ENCODE measurements at places on chromosomes 1 and 21.

- no peak for DNase-seq
Observed at GRCh38 chr1:214154596-214155292, 126.2 kb upstream of the SMYD2 start.

DNA sequence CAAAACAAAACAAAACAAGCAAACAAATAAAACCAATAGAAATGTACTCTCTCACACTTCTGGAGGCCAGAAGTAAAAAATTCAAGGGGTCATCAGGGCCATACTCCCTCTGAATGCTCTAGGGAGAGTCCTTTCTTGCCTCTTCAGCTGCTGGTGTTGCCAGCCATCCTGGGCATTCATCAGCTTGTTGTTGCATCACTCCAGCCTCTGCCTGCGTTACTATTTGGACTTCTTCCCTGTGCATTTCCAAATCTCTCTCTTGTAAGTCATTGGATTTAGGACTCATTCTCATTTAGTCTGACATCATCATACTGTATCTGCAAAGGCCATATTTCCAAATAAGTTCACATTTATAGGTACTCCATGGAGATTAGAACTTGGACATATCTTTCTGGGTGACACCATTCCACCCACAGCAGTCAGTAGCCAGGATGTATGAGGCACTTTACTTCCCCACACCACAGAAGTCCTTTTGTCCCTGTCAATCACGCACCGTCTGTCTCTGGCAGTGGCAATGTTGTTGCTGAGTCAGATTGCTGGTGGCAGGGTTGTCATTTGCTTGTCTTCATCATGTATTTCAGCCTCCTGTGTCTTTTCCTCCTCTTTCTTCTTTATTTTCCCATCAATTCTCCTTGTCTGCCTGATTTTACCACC, 151.0 kb upstream of the KCNJ6 start:
- no peak for DNase-seq

DNA sequence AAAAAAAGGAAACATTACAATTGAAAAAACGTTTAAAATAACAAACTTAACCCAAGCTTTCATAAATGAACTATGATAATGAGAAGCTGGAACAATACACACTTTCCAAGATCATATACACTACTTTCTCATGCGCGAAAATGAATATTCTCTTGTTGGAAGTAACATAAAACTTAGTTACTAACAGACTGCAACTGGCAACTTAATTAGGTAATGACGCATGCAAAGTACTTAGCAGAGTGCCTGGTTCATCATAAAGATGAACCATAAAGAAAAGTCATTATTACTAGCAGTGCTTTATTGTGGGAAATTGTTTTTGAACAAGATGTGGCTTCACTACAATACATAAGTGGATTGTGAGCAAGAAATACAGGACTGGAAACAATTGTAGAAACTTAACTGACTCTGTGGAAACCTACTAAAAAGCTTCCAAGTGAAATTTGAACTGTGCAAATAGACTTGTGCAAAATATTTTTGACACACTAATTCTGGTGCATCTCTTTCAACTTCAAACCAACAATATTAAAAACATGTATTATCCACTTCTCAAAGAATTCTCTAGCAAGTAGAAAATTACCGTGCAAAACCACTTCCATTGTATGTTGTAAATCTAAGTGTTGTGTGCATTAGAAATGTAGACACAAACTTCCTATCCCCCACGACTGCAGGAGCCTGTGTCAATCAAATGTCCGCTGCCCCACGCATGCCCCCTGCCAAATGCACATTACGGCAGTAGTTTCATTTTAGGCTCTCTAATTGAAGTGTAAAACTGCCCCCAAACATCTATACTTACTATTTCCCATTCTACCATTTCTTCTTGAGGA, 2.0 kb downstream of the ARHGAP29 start:
- no peak for DNase-seq

- no peak for DNase-seq
Observed at GRCh38 chr1:35587736-35588135, 14.6 kb downstream of the TFAP2E start.

GRCh38 chr21:45130324-45130774, 56.0 kb downstream of the ADARB1 start:
- no peak for DNase-seq

GRCh38 chr1:245118806-245119205, 36.0 kb upstream of the KIF26B start:
- DNase-seq, result no peak

DNA sequence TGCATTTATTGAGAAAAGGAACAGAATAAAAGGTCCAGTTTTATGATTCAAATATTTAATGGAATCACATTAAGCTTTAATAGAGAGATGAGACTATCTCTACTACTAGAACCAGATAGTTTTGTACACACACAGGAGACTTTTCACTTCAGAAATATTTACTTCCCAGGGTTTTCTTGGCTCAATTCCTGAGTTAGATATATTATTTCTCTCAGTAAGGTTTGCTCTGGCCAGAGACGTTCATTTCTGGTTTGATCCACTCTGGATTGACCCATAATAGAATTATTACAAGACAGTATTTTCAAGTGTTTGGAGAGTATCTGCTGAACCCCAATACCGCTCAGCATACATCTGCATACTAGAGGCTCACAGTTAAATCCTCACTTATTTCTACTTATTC, 1.3 kb upstream of the RCOR3 start:
- DNase-seq, result no peak

GRCh38 chr21:38384238-38384560, 114.1 kb downstream of the ERG start:
- no peak for DNase-seq

- no peak for DNase-seq
Observed at GRCh38 chr1:6241887-6242740, 1.9 kb upstream of the HES3 start.

DNA sequence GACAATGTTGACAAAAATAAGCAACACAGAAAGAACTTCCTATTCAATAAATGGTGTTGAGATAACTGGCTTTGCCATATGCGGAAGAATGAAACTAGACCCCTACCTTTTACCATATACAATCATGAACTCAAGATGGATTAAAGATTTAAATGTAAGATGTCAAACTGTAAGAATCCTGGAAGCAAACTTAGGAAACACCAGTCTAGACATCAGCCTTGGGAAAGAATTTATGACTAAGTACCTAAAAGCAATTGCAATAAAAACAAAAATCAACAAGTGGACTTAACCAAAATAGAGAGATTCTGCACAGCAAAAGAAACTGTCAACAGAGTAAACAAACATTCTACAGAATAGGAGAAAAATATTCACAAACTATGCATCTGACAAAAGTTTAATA, 16.1 kb upstream of the CLDN8 start:
- DNase-seq, result no peak

DNA sequence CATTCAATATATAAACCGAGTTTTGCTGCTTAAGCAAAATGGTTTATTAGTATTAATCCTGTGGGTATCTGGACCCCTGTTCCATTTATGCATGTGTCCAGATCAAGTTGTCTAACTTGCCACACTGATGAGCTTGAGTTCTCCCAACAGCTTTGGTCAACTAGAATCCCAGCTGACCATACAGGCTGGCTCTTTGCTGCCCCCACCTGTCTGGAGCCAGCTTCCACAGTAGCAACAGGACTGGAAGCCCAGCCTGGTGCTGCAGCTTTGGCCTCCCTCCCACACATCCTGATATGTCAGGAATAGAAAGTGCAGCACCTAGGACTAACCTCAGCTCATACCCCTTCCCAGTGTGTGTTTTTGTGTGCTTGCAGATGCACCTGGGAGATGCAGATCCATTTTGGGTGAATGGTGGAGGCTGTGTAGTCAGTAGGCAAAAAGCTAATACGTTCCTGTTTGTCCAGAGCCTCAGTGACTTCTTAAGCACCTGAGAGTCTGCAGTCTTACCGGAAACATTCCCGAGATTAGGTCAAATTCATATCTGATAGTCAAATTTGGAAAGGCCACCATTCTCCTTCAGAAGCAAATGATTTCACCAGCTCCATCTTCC, 40.9 kb upstream of the BEND5 start:
- DNase-seq, result no peak

GRCh38 chr1:45934947-45935346, 131.5 kb downstream of the MAST2 start:
- no peak for DNase-seq

GRCh38 chr1:9721606-9722377, 70.3 kb downstream of the PIK3CD start:
- DNase-seq, result no peak

DNA sequence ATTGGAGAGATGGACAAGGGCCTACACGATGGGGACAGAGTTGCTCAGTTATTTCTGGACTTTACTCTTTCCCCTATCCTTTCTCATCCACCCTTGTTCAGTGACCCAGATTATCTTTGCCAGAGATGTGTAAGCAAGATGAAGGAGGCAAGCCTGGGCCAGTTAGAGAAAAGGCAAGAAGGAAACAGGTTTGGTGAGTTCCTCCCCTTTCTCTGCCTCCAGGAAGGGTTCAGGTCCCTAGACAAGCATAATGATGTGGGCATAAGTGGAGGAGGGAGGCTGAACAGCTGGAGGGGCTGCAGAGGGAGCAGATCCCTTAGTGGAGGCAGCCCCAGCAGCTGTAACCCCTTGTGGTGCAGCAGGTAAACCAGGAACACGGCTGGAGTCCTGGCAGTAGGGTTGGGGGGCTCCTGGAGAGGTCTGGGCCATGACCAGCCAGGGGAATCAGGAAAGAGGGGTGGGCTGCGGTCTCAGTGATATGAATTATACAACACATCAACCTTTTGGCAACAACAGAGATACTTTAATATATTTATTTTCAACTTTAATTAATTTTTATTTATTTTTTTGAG, 9.2 kb upstream of the CDC42 start:
- no peak for DNase-seq

DNA sequence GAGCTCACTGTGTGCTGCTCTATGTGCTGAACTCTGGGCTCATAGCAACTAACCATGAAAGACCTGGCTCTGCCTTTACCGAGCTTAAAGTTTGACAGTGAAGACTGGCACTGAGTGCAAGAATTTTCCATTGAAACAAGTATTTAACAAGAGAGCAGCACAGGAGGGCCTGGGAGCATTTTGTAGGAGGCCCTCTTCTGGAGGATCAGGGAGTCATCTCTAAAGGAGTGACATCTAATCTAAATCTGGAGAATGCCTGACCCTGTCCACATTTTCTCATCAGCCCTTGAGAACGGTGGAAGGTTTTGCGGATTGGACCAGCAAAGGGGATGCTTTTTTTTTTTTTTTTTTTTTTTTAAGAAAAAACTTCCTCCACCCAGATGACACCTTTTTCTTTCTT, 150.8 kb downstream of the ROR1 start:
- DNase-seq, result no peak

DNA sequence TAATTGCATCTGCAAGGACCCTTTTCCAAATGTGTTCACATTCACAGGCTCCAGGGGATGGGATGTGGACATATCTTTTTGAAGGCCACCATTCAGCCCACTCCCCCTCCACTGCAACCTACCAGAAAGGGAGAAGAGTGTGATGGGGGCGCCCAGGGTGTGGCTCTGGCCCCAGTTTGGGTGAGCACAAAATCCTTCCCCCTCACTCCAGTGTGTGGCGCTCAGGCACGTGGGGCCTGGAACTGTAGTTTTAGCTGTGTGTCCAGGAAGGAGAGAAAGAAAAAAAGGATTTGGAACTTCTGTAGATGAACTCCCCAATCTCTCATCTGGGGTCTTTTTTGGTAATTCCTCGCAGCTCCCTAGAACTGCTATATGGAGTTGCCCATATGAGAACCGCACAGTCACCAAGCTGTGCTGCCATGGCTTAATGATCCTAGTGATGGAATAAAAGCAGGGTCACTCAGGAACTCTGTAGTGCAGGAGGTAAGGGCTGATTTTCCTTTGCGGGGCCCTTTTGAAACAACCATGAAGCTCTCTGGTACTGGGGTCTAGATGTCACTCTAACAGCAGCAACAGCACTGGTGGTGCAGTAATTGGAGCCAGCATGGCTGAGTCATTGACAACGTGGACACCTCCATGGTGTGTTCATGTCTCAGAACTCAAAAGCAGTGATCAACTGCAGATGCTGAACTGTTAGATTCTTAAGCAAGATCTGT, 17.0 kb downstream of the AGT start:
- DNase-seq, result no peak

GRCh38 chr1:230250666-230251065, 175.5 kb downstream of the PGBD5 start:
- DNase-seq, result no peak

DNA sequence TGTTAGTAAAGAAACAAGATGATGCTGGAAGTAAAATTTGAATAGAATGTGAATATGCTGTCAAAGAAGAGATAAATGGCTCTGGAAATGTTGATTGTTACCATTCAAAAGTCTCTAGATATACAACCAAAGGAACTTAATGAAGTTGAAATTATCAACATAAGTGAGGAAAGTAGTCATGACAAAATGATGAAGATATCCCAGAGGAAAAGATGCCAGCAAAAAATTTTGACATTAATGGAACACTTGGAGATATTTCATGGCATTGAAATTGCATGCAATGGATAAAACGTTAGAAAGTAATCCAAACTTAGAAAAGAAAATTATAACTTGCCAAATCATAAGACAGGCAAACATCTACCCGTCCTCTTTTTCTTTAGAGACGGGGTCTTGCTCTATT, 154.5 kb upstream of the OLFM3 start:
- DNase-seq, result no peak

DNA sequence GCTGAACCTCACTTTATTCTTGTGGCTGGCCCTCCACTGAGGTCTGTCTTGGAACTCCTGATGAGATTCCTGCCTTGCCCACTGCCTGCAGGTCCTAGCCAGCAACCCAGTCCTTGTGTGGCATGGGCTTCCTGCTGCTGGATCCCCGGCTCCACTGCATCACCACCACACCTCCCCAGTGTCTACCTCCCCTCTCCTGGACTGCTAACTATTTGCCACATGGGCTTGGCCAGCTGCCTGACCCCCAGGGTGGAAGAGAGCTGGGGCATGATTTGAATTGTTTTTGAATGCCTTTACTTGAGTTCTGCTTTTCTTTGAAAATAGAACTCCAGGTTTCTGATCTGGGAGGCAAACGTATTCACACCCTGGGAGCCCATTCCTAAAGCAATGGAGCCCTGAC, 41.2 kb downstream of the SPAG17 start:
- no peak for DNase-seq

DNA sequence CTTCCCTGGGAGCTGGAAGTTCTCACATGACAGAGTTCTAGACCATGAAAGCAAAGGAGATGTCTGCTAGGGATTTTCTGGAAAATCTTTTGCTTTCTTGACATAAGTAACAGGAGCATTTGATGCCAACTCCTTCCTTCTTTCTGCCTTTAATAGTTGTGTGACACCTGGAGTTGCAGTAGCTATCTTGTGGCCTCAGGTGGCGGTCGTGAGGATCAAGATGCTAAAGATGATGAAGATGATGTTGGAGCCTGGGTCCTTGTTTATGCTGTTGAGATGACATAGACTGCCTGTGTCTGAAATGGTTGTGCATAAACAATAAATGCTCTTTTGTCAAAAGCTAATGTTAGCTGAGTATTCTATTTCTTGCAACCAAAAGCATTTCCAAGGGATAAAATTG, 32.7 kb upstream of the KIRREL1 start:
- DNase-seq, result no peak

GRCh38 chr1:56957931-56958330, 7.9 kb downstream of the C8B start:
- DNase-seq, result no peak

- DNase-seq, result no peak
Observed at GRCh38 chr1:248811514-248812490, 13.9 kb downstream of the SH3BP5L start.

GRCh38 chr1:185062710-185063370, 17.5 kb downstream of the RNF2 start:
- no peak for DNase-seq
